ENCODE measurements at places on chromosomes 11 and 22. TPM values are rescaled to one million over a fixed set of nuclear protein-coding genes. Genes with fewer than 3 reads are reported as not detected.

TRIM66 gene
- 0.47 TPM for polyA plus RNA-seq

GALR3 gene
- polyA plus RNA-seq: not detected

RIN1 gene
- polyA plus RNA-seq: 6.1 TPM

FAM118B gene
- 13.6 TPM for polyA plus RNA-seq

SAA4 gene
- polyA plus RNA-seq: not detected

DNA sequence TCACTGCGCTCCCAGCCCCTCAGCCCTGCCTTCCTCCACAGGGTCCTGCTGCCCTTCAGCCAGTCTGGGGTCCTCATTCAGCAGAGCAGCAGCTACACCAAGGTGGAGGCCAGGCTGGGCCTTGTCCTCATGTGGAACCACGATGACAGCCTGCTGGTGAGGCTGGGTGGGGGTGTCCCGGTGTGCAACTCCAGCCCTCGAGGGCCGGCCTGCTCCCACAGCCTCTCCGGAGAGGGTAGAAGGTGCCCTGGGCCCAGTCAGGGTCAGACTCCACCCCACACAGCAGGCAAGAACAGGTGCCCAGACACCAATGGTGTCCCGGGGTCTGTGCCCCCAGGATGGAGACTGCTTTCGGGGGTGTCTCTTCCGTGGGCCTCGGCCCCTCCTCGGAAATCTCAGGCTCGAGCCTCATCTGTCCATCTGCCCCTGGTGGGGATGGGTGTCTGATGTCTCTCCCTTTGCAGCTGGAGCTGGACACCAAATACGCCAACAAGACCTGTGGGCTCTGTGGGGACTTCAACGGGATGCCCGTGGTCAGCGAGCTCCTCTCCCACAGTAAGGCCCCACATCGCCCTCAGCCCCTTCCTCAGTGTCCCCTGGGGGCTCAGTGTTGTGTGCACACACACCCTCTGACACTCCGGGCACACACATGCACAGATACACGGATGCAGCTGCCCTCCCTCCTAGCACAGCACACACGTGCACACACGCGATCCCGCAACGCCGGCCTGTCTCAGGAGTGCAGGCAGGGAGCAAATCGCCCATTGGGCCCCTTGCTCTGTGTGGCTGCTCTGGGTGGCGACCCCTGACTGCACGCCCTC is 4.9 kb downstream of the MUC5AC start:
- no peak for DNase-seq

DNA sequence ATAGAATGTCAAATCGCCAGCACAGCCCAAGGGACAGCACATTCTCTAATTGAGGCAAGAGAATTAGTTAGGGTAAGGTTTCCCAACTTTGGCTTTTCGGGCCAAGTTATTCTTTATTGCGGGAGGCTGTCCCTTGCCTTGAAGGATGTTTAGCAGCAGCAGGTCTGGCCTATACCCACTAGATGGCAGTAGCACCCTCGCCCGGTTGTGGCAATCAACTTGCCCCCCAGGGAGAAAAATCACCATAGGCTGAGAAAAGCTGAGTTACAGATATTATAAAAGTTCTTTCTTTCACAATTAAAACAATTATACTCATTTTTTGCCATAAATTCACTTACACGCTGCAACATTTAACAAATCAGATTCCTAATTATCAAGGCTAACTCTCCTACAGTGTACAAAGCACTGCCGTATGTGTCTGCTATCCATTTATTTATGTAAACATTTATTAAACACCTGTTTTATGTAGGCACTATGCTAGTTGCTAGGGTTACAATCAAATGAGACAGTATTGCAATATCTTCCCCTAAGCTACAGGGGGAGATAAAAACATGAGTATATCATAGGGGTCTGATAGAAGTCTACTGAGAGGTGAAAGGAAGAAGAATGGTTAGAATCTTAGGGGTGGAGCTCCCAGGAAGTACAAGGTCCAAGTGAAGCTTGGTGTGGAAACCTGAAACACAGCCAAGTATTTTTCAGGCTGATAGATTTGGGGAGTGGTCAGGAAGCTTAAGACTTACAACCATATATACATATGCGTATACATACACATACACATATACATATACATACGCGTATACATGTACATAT is 452.3 kb downstream of the RAB38 start:
- DNase-seq: no peak

DNA sequence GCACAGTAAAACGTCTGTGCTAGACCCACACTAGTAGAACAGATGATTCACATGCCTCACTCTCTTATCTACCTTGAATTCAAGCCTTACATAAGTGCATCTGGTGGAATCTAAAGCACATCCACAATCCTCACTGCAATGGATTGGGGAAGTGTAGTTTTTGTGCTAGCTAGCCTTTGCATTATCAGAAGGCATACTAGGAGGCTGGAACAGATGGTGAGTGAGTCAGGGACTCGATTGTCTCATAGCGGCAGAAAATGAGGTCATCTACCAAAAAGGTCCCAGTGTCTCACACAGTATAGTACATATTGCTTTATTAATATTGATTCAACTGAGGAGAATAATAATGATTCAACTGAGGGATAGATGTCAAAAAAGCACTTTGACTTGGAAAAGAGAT is 9.3 kb downstream of the MSANTD4 start:
- no peak for DNase-seq

DNA sequence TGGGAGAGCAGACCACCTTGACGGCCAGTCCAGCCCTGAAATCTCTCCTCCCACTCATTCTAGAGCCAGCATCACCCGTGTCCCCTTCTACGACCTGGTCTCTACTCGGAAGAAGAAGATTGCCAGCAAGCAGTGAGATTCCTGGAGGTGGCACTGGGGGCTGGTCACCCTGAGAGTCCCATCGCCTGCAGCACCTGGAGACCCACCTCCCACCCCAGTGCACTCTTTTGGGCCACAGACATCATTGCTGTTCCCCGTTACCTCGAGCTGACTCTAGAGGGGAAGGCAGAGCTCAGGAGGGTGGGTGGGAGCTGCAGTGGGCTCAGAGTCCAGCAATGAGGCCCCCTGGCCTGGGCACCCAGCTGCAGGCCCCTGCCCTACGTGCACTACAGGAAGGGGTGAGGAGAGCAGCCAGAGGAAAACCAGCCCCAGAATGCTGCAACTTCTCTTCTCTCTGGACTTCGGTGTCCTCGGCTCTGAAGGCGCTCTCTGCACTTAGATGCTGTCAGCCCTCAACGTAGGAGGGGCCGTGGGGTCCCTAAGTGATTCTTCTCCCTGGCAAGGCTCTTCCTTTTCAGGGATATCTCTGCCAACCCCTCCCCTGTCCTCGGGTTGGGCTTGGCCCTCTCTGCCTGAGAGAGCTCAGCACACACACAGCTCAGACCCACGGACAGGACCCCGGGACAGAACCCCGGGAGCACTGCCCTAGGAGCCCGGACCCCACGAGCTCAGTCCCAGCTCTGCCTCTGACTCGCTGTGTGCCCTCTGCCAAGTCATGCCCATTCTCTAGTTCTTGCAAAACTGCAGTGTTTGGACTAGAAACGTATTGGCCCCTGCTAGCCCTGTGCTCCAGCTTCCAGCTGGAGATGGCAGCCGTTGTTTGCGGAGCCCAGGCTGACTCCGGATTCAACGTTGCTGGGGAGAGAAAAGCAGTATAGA is 31.3 kb downstream of the CYTH4 start:
- no peak for DNase-seq

DNA sequence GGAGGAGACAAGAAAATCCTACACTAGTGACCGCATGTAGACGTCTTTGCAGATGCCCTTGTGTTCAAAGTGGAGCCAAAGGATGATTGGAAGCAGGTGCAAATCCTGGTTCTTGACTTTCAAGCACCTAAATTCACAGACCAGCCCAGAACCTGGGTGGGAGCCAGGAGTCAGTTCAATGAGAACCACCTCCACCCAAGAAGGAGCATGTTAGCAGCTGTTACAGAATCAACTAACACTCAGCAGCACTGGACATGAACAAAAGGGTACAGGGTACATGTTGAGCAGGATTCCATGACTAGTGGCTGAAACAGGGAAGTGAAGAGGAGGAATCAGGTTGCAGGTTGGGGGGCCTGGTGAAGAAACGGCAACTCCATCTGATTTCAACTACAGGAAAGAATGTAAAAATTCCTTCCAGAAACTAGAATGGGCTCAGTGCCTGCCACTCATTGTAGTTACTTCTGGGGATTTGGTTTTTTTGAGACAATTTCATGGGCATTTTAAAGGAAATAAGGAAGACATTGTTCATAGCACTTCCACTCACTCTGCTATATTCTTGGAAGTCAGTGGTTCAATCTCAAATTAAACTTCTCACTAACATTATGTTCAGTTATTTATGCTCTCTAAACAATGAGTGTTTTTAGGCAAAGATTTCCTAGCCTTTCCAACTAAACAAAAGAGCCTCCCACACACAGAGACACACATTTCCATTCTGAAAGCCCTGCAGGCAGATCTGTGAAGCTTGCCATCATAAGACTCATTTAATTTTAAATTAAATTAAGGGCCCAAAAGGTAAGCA is 173.3 kb downstream of the CADM1 start:
- DNase-seq: no peak

- peak; percentile 22 for DNase-seq
Observed at GRCh38 chr11:2963112-2963754, 28.9 kb downstream of the NAP1L4 start.

GRCh38 chr11:32333320-32333991 is 101.9 kb downstream of the WT1 start:
- DNase-seq: peak; percentile 8

- DNase-seq: no peak
Observed at GRCh38 chr11:117911694-117912093, 17.5 kb downstream of the TMPRSS13 start.

GRCh38 chr11:106178361-106178760 is 100.9 kb downstream of the AASDHPPT start:
- DNase-seq: no peak

GRCh38 chr11:126083829-126084607 is 21.4 kb upstream of the CDON start:
- DNase-seq: no peak

DNA sequence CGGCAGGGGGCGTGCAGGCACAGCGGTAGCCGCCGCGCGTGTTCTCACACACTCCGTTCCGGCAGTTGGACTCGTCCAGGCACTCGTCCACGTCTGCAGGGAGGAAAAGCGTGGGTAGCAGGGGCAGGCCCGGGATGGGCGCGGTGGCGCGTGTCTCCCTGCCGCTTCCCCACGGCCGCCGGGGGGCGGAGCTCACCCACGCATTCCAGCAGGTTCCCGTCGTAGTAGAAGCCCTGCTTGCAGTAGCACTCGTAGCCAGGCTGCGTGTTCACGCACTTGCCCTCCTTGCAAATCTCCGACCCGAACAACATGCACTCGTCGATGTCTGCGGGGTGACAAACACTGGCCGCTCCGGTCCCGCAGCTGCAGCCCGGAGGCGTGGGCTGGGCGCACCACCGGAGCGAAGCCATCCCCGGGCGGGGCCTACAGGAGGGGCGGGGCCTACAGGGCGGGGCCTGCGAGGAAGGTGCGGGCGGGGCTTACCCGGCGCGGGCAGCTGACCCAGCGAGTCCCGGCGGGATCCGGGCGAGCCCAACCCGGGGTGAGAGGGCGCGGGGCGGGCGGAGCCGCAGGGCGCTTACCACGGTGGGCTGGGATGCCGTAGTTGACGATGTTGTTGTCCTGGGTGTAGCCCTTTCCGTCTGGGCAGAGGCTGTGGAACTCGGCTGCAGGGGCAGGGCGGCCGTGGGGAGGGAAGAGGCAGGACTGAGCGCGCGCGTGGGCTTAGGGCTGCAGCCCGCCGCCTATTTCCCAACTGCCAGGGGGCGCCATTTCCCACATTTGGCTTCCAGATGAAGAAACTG is 15.6 kb downstream of the SCYL1 start:
- peak; percentile 86 for DNase-seq
